ENCODE measurements at places on chromosomes 1 and 21.

DNA sequence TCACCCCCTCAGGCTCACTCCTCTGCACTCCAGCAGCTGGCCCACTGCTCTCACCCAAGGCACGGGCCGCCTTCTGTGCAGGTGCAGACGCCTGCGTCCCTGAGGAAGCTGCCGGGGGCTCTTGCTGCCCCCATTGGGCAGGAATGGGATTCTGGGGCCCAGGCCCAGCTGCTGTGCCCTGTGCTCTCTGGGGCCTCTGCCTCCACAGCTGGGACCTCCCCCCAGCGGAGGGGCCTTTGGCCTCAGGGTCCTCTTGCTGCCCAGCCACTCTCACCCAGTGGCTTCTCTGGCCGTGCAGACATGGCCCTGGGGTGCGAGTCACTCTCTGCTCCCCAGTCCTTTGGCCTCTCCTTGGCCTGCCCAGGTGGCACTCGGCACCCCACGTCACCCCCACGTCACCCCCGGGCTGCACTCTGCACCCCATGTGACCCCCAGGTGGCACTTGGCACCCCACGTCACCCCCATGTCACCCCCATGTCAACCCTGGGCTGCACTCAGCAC, 19.1 kb upstream of the LRRC3 start:
- DNase-seq: no peak

DNA sequence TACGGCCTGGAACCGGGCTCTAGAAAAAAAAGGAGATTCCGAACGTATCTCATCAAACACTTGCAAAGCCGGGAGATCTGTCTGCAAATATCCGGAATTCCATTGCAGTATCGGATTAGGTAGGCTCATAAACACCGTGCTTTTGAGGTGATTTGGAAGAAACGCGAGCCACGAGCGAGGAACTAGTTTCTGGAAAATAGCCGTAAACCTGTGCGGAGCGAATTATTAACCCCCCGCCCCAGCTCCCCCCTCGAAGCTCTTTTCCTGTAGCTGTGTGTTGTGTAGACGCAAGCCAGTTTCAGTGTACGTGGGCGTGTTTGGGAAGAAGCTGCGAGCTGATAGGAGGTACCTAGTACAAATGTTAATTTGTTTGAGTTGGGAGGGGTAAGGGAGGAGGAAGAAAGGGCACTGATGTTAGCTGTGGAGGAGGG, 1.1 kb downstream of the RALGPS2 start:
- DNase-seq: peak; percentile 94

DNA sequence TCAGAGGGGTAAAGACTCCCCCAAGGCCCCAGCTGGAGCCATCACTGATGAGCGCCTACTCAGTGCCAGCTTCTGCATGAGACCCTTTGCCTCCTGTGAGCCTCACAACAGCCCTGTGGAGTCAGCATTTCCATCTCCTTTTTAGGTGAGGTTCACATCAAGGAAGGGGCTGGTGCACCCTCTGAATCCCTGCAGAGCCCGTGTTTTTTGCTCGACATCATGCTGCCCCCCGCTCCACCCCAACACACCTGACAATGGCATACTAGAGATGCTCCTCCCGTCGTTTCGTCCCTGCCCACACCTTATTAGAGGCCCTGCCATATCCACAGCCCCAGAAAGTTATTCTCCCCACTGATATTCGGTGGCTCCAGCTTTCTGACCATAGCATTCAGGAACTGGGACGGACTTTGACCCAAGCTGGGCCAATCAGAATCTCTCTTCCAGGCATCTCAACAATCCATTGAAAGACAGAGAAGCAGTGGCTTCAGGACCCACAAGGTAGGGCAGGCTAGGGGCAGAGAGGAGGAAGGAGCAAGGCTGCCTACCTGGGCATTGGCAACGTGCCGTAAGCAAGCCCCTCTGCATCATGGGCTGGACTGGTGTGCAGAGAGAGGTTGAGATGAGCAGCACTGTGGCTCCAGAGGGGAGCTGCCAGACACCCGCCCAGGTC, 32.7 kb downstream of the EPHA10 start:
- DNase-seq: no peak

GRCh38 chr21:44896561-44897286, 23.2 kb upstream of the PTTG1IP start:
- no peak for DNase-seq

DNA sequence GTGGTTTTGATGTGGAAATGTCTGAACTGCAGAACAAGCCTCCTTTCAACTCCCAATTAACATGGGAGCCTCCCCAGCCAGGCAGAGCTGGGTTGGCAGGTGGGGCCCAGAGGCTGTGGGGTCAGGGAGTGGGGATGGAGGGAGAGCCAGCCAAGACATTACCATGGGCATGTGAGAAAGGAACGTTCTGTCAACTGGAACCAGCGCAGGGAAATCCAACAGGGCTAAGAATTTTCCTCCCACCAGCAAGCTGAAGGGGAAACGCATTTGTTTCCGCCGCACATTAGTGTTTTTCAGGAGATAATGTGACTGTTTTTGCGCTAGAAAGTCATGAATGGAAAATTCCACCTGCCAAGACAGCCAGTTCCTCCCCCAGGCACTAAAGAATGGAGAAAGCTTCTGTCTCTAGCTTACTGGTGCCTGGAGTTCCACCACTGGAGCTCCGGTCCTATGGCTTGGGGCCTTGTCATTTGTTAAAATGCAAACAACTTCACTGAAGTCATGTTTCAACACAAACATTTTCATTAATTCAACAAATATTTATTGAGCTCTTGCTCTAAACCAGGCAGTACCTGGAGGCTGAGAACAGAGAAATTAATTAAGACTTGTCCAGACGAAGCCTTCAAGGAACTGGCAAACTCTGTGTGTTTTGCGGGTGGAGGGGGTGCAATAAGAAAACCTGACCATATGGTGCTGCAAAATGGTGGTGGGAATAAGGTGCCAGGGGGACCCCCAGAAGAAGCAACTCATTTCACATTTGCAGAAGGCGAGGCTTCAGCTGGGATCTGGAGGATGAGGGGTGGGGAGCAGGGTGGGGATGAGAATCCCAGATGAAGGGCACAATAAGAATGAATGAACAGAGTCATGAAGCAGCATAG, 305.1 kb downstream of the MATN1 start:
- DNase-seq: no peak

GRCh38 chr1:230735447-230735846, 11.7 kb upstream of the CAPN9 start:
- DNase-seq: no peak

DNA sequence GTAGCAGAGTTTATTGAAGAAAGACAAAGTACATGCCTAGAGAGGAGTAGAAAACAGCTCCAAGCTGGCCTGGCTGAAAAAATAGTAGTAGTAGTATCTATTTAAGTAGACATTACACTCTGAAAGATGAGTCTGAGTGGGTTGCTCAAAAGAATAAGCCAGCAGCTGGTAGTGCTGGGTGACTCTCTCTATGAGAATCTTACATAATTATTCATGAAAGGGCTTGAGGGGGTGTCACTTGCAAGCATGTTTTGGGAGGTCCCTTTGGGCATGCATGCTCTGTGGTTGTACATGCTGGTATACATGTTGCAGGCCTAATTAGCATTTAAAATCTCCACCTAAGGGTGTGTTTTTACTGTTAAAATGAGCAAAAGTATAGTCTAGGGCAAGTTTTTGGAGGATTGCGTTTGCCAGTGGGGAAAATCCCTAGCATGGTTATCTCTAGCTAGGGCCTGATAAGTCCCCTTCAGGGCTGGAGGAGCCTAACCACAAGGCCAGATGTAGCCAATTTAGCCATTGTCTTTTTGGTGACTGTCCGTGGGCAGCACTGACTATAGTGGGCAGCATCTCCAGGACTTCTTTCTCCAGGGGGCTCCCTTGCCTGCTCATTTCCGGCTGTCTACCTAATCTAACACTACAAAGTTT, 11.0 kb upstream of the FCGR2A start:
- no peak for DNase-seq

DNA sequence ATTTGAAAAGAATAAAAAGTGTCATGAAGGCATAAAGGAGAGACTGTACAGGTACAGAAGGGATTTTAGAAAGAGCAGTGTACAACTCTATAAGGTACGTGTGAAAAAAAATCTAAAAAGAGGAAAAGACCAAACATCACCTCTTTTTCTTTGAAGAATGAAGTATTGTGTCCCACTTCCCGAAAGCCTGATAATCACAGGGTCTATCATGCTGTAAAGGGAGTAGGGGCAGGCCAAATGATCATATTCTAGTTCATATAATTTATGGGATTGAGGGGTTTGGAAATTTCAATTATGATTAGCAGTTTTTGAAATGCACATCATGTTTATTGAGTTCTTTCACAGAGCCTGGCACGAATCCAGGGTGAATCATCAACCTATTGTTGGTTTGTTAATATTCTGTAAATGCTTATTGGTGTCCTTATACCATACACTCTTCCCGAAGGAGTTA, 910 bp upstream of the RERE start:
- DNase-seq: no peak

DNA sequence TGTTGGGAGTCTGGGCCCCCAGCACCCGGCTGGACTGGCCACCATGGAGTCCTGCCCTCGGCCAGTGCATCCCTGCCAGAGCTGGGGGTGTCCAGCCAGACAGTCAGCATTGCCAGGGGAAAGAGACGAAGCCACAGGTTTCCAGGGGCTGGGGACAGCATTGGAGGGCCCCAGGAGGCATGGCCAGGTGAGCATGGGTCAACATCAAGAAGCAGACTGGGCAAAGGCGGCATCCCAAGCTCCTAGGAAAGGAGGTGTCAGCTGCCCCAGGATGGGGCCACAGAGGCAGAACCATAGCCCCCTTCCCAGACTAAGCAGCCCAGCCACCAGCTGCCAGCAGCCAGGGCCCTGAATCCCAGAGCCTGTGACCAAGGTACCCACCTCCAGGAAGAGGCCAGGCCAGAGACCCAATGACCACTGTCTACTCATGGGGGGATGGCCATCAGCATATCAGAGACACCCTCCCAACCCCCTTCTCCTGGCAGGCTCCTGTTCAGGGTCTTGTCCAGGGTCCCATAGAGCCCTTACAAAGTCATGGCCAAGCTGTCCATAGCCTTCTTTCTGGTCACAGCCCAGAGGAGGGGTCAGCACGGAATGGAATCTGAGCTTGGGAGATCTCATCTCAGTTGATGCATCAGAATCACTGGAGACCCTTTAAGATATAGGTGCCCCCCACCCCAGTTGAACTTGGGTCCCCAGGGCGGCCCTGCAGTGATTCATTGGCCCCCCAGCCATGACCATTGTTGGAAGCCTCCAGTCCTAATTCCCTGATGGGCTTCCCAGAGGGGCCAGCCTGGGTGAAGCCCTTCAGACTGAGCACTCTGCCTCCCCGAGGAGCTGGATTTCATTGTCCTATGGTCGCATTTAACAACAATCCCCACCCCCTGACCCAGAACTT, 32.5 kb downstream of the WNT3A start:
- no peak for DNase-seq

- DNase-seq: no peak
Observed at GRCh38 chr1:179089827-179090482, 8.1 kb downstream of the TOR3A start.

DNA sequence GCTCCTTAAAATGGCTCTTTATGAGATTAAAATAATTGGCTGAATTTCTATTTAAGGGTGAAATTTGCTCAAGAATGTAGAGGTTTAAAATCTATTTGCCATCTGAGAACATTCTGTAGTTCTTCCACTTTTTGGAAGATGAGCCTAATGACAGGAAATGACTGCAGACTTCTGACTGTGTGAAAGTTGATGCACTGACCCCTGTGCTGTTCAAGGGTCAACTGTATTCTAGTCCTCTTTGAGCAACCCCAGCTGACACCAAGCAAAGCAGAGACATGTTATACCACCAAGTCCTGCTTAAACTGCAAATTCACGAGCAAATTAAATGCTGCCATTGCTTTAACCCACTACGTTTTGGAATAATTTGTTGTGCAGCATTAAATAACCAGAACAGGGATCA, 26.6 kb downstream of the DDAH1 start:
- DNase-seq: no peak

GRCh38 chr1:246300626-246301549, 206.2 kb downstream of the SMYD3 start:
- no peak for DNase-seq

Data from NCI-H187 treated with DMSO at 0.1 percent for 48 hours (cell line).